CD8-positive, alpha-beta T cell (primary cell): ENCODE measurements at places on chromosomes 7 and 10.
A peak's percentile ranks its signal among the peaks of the same experiment; 100 is the strongest.

DNA sequence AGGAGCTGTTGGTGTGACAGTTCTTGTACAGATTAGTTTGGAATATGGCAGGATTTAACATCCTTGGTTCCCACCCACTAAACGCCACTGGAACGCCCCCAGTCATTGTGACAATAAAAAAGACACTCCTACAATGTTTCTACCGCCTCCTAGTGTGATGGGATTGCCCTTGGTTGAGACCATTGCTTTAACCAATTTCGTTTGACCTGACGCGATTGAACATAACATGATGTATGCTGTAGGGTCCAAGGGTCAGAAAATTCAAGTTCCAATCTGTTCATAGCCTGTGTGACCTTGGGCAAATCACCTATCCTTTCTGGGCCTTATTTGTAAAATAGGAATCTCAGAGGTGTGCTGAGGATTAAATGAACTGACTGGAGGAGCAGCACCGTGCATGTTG lies 12.5 kb downstream of the MXI1 start:
- no peak for DNase-seq

DNA sequence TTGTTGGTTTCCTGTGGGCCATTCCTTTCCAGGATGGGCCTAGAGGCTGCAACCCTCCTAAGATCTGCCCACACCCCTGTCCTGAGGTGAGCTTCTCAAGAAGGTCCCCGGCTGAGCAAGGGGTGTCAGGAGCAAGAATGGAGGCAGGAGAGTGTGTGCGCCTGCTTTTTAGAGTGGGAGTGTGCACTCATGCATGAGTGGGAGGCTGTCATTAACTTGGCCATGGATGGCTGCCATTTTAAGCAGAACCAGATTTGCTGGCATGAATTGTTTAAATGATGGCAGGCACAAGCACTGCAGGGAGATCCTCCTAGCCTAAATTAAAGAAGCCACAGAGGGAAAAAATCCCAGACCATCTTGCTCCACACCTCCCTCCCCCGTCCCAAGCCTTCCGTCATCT lies 2.9 kb upstream of the SGPL1 start:
- no peak for DNase-seq

GRCh38 chr7:82410461-82410860 lies 33.1 kb downstream of the CACNA2D1 start:
- DNase-seq: no peak

DNA sequence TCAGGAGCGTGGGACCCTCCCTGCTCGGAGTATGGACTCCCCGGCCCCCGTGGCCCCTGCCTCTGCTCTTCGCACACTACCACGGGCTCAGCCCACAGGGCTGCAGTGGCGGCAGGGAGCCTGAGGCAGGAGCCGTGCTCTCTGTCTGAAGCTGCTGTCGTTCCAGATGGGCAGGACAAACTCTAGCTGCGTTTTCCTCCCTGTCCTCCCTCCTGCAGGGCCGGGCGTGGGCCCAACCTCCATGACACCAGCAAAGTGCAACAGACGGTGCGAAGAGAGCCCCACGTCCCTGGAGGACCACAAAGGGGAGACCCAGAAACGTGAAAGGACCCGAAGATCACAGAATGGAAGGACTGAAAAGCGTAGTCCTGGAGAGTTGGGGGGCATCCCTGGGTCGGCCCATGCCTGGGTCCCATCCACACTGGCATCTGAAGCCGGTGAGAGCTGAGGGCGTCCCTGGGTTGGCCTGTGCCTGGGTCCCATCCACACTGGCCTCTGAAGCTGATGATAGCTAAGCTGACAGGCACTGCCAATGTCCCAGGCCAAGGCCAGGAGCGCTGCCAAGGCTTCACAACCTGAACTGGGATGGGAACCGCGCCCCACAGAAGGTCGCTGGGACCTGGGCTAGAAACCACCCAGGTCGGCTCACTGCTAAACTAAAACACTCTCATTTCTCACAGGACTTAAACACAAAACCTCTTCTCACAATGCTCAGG lies 267.0 kb downstream of the MAD1L1 start:
- no peak for DNase-seq

DNA sequence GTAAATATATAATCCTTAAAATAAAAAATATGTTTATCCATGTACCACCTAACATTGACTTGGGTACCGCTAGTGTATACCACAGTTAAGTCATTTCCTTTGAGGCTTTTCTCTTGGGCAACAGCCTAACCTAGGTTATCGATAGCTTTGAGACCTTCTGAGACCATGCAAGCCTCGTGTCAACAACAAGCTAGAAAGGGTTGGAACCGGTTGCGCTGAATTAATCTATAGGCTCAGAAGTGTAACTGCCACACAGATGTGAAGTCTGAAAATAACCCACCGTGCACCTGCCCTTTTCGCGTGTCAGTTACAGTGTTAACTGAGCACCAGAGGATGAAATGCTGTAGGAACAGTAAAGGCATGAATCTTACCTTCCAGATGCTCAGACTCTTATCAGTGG lies 59.8 kb downstream of the ARID5B start:
- peak; percentile 47 for DNase-seq

DNA sequence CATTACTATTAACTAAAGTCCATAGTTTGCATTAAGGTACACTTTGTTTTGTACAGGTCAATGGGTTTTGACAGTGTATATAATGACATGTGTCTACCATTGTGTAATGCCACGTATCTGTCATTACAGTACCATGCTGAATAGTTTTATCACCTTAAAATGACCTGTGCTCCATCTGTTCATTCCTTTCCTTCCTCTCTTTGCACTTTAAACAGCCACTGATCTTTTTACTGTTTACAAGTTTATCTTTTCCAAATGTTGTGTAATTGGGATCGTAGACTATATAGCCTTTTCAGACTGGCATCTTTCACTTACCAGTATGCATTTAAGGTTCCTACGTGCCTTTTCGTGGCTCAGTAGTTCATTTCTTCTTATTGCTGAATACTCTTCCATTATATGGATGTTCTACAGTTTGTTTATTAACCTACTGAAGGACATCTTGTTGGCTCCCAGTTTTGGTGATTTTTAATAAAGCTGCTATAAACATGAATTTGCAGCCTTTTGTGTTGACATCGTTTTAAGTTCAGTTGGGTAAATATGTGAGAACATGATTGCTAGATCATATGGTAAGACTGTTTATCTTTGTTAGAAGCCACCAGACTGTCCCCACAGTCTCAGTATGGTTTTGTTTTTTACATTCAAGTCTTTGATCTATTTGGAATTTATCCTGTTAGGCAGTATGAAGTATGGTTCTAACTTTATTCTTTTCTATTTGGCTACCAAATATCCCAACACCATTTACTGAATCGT lies 24.7 kb downstream of the STAM start:
- DNase-seq: no peak

- no peak for DNase-seq
These were observed 65.7 kb downstream of the AOAH start for GRCh38 chr7:36658335-36659171.

GRCh38 chr10:24438800-24439199 lies 229.9 kb downstream of the KIAA1217 start:
- no peak for DNase-seq

DNA sequence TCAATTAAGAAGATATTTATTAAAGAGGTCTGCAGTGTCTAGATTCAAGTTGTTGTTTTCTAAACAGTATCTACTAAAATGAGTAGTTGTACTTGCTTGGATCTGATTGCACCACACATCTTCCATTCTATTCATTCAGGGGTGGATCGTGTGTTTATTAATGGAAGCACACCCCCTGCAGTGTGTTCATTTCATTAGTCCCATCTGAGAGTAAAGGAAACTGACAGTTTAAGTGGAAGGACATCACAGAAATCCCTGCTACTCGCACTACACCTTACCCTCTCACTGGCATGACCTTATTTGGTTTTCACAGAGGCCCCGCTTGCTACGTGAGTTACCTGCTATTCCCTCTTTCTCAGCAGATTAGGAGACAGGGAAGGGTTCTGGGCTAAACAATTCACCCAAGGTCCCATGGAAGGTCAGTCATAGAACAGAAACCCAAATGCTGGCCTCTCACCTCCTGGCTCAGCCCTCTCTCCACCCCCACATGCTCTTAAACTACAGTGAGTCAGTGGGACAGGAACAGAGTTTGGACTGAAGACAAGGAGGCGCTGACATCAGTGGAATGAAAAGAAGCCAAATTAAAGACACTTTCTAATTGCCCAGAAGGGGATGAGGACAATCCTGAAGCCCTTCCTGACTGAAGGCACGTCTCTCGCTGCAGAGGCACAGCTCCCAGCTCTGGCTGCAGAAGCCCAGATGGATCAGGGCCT lies 369.2 kb upstream of the NRP1 start:
- DNase-seq: no peak
